ENCODE measurements at places on chromosomes 2 and 18.
A peak's percentile ranks its signal among the peaks of the same experiment; 100 is the strongest.

DNA sequence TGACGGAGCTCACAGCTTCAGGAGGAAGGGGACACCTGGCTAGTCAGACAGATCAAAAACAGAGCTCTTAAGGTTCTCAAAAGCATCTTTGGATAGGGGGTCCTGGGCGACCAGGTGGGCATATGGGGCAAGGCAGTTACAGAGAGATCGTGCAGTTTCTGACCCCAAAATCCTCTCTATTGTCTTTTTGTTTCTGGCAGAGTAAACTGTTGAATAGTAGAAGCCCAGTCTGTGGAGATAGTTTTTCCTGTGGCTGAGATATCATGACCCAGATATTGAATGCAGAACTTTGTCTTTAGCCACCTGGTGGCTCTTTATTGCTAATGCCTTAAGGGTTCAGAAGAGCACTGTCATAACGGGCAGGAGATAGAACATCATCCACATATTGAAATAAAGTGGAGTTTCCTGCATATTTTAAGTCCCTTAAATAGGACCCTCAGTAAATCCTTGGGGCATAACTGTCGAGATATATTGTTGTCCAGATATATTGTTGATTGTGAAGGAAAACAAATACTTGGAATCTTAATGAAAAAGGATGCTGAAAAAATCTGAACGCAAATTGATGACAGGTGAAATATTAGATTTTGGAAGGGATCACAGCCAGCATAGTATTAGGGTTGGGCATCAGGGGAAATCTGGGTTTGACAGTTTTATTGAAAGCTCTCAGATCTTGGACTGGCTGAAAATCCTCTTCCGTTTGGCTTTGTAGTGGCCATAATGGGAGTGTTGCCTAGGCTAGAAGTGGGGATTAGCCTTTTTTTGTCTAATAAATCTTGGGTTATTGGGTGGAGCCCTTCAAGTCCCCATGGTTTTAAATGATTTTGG, 14.1 kb upstream of the ZDBF2 start:
- no peak for DNase-seq

GRCh38 chr2:108363908-108364225, 13.9 kb upstream of the SULT1C4 start:
- DNase-seq, result no peak

DNA sequence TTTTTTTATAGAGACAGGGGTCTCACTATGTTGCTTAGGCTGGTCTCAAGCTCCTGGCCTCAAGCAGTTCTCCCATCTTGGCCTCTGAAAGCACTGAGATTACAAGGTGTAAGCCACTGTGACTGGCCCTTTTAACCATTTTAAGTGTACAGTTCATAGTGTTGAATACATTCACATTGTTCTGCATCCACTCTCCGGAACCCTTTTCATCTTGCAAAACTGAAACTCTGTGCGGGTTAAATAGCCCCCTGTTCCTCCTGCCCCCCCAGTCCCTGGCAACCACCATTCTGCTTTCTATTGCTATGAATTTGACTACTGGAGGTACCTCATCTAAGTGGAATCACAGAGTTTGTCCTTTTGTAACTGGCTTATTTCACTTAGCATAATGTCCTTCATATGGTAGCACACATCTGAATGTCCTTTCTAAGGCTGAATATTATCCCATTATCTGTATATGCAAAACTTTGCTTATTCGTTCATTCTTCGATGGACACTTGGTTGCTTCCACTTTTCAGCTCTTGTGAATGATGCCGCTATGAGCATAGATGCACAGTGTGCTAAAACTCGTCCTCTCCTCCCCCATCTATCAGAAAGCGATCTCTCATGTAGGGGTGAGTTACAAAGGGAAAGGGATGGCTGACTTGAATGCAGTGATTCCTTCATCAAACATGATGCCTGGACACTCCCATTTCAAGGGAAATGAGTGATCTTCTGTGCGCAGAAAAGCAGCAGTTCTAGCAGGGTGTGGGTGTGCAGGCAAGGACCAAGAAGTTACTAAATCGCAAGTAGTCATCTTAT, 30.2 kb downstream of the CABLES1 start:
- no peak for DNase-seq

- no peak for DNase-seq
Measured at GRCh38 chr2:146561996-146562395, 1282.8 kb upstream of the ACVR2A start.

DNA sequence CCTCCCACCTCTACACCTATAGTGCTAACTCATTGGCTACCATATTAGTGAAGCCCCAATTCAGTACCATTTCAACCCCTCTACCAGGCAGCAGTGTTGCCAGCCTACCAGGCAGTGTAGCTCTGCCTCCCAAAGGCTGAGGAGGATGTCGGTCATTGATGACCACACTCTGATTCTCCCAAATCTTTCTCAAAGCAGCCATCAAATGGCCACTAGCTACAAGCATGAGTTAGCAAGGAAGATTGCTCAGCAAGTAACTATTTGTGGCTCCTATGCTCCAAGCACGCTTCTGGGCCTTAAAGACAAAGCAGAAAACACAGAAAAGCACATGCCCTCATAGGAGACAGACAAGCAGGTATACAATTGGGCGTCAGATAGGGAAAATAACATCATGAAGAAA, 42.7 kb upstream of the AFF3 start:
- no peak for DNase-seq

- no peak for DNase-seq
Measured at GRCh38 chr2:228657807-228658402, 476.4 kb upstream of the SPHKAP start.

- DNase-seq, result no peak
Measured at GRCh38 chr2:66031236-66031635, 403.7 kb upstream of the MEIS1 start.

- DNase-seq, result no peak
Measured at GRCh38 chr18:70982292-70982691, 693.4 kb downstream of the SOCS6 start.

GRCh38 chr2:190978389-190979053, 35.5 kb downstream of the STAT1 start:
- no peak for DNase-seq

DNA sequence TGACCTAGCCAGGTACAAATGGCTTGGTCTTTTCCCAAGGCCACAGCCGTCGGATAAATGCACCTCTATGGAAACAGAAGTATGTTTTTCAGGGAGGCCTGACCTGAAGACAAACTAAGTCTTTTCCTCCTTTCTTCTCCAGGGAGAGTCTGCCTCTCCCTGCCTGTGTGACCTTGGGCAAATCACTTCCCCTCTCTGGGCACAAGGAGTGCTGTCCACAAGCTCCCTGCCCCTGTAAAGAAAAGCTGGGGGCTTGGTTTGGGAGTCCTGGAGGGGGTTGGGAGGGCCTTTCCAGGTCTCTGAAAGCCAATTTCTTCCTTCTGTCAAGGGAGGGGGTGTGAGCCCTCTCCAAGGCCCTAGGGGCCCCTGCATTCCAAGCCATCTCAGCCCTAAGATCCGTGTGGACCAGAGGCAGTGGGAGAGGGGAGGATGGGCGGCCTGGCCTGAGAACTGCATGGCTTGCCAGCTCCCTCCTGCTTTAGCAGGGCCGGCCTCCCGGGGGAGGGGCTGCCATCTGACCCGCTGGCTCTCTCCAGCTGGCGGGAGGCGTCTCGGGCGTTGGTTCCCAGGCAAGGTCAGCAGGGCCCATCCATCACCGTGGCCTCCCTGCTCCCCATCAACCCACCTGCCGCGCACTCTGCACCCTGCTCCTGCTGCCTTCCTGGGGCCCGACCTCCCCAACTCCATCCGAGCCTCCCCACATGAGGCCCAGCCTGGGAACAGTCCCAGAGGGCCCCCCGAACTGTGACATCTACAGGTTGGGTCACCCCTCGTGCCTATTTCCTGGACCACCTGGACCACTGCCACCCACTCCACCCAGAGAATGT, 61.4 kb downstream of the SMAD7 start:
- no peak for DNase-seq

- no peak for DNase-seq
Measured at GRCh38 chr2:44740678-44741077, 200.8 kb upstream of the SIX3 start.

GRCh38 chr2:229089776-229090175, 181.3 kb downstream of the PID1 start:
- no peak for DNase-seq

GRCh38 chr2:23452853-23453420, 68.0 kb downstream of the KLHL29 start:
- peak; percentile 53 for DNase-seq

DNA sequence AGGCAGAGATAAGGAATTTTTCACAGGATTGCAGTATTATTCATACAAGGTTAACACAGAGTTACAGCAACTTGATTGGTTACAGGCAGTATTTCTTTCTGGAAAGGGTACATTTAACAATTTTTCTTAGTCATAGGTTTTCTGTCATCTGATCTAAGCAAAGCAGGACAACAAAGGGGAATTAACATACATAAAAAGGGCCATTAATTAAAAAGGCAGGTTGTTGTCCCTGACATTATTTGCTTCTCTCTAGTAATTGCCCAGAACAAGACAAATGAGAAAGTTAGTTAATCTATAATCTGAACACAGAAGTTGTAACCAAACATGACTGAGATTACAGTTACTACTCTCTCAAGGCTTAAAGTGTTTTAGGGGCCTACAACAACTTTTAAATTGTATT, 291.4 kb upstream of the LRRTM4 start:
- no peak for DNase-seq

DNA sequence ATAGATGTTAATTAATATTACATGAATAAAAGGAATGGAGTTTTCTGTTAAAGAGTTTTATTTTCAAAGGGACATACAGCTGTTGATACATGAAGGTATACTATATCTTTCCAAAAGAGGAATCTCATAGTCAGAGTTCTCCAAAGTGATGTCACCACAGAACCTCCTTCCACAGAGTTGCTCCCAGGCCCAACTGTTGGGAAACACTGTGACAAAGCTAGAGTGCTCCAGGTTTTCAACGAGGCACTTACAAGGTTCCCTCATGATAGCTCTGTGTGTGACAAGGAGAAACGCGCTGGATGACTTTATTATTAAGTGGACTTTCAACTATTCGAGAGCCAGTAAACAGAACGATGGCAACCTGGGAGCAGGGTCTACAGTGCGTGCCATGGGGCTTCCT, 33.5 kb downstream of the PTPN18 start:
- no peak for DNase-seq

GRCh38 chr2:161552015-161552414, 72.2 kb upstream of the SLC4A10 start:
- DNase-seq, result no peak

- no peak for DNase-seq
Measured at GRCh38 chr18:67608615-67609273, 92.2 kb upstream of the DSEL start.

DNA sequence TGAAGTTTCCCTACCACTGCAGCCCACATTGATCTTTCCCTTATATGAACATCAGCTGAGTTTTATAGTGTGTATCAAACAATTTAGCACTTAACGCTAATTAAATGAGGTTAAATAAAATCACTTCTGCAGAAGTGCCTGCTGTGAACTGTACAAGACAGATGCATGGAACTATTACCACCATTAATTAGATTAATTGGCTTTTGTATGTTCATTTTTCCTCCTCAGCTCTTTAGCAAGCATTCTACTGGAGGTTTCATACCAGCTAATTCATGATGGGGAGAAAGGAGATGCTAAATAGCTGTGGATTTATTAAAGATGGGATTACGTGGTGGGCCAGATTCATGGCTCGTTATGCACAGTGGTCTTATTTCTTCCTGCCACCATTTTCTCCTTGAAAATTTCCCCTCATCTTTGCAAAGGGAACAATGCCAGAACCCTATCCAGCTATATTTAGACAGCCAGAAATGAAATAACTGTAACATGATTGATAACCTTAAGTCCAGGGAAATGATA, 96.7 kb downstream of the CNTNAP5 start:
- DNase-seq, result no peak

DNA sequence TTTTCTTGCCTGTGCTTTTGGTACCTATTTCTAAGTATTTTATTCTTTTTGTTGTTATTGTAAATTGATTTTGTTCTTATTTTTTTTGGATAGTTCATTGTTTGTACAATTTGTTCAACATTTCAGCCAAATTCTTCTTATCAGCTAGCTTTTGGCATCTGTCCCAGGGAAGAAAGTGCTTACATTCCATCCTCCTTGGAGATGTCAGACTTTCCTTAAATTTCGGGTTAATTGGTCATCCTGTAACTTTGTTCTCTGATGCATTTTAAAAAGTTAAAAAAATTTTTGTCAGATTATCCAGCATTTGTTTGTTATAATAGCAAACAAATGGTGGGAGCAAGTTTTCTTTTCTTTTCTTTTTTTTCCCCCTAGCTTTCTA, 60.3 kb downstream of the PTH2R start:
- DNase-seq, result no peak
